ENCODE measurements at places on chromosomes 7 and 10. TPM values are rescaled to one million over a fixed set of nuclear protein-coding genes. Genes with fewer than 3 reads are reported as not detected.

CDHR1 gene
- total RNA-seq = not detected

PNLIPRP2 gene
- total RNA-seq = not detected

PRSS37 gene
- not detected for total RNA-seq

CPA4 gene
- 52.9 TPM for total RNA-seq

HILPDA gene
- 10.2 TPM for total RNA-seq

PCLO gene
- not detected for total RNA-seq

IQCE gene
- 9.9 TPM for total RNA-seq

DPP6 gene
- not detected for total RNA-seq

PTPRZ1 gene
- total RNA-seq = 0.12 TPM

GNGT1 gene
- total RNA-seq = not detected

GCK gene
- total RNA-seq = 1.6 TPM

ACTR3C gene
- total RNA-seq = 0.15 TPM

SYT15B gene
- not detected for total RNA-seq

MPP7 gene
- 0.23 TPM for total RNA-seq

Data from smooth muscle cell of the coronary artery (primary cell).